DMS79 treated with DMSO at 0.1 percent for 48 hours (cell line): ENCODE measurements at places on chromosomes 1 and 21.

- no peak for DNase-seq
Measured at GRCh38 chr1:22566161-22566560, 2.9 kb downstream of the EPHA8 start.

DNA sequence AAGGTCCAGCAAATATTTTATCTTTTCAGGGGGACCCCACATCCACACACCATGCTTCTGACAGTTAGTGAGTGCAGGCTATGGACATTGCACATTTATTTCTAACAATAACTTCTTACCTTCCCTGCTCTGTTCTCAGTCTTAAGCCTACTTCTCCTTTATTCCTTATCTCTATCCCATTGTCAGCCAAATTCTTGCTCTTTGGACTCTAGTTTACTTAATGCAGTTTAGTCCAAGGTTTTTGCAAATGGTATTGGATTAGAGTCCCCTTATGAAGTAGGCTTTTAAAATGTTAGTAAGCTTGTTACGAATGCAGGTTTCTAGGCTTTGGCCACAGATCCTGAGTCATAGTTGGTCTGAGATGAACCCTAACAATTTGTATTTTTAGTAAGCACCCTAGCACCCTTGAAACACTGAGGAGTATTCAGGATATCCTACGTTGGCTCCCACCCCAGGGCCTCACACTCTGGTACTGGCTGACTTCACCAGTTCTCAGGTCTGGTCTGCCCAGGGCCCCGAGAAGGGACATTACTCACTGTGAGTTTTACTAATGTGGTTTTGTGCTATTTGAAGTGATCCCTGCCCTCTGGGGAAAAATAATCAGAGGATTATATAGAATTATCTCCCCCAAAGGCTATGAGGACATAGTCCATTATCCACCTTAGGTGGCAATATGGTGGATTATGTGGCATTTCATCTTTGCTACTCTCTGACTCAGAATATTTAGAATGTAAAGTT is 239.5 kb downstream of the TGFB2 start:
- DNase-seq, result no peak

DNA sequence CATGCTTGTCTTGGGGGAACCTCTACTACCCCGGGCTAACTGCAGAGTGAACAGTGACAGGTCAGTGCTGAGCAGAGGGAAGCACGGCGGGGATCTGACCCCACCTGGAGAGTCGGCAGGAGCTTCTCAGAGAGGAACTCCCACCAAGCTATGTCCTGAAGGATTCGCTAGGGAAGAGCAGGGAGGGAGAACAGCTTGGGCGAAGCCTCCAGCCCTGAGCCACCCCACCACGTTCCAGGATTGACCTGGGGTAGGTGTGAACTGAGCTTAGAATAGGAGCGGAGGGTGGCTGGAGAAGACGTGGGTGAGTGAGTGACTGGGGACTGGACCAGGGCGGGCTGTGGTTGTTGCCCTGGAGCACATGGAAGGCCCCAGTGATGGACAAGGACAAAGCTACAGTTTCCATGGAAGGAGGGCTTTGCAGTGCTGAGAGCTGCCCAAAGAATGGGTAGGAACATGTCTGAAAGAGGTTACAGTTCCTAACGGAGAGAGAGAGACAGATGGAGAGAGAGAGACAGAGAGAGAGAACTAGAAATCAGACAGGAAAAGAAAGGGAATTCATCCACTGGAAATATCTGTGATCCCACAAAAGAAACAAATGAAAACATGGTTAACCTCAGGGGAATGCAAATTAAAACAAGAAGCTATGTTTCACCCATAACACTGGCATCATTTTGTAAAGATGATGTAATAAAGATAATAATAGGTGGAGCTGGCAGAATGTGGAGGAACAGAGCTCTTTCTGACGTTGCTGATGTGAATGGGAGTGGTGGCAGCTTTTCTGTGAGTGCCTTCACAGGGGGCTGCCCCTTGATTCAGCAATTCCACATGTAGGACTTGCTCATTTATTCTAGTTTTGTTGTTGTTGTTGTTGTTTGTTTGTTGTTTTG is 17.2 kb downstream of the BSND start:
- no peak for DNase-seq

DNA sequence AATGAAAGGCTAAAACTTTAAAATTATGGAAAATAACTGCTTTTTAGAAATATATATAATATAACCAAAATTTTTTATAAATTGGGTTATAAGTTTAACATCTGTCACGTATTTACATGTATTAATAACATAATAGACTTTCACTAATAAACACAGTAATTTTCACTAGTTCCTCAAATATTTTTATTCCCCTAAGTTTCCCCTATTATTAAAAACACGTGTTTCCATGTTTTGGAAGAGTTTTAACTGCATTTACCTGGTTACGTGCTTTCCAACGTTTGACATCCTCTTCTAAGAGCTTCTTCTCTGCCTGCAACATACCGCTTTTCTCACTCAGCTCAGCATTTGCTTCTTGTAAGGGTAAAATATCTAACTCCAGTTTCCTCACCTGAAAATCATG is 34.3 kb downstream of the TPR start:
- DNase-seq, result no peak

- no peak for DNase-seq
Measured at GRCh38 chr1:200267458-200267857, 142.4 kb downstream of the ZNF281 start.

GRCh38 chr1:223714849-223715603 is 2.7 kb downstream of the CAPN2 start:
- no peak for DNase-seq

- DNase-seq, result no peak
Measured at GRCh38 chr1:36531833-36532232, 49.1 kb upstream of the CSF3R start.

GRCh38 chr1:200037501-200037900 is 10.0 kb downstream of the NR5A2 start:
- DNase-seq, result no peak

GRCh38 chr1:154624746-154625643 is 17.0 kb upstream of the ADAR start:
- DNase-seq, result no peak

DNA sequence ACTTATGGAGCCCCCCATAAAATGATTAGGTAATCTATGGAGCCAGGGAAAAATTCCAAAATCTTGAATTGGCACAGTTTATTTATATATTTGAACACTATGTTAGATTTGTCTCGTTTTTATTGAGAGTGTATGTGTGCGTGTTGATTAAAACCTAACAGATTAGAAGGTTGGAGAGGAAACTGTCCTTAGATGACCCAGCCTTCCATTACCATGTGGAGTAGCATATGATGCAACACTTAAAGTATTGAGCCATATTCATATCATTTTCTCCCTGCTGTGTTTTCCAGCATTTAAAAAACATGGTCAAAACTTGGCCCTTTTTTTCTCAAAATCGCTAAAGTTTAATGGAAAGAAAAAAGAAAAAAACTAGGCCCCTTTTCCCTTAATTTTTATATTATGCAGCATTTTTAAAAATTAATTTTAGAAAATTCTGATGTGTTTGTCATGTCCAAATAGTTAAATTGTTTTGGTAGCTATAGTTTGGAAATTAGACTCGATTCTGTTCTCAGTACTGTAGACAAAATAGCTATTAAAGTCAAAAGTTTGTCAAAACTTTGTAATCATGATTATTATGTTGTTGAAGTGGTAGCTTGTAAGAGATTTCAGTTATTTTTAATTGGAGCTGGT is 2.3 kb downstream of the LRRC8D start:
- no peak for DNase-seq

DNA sequence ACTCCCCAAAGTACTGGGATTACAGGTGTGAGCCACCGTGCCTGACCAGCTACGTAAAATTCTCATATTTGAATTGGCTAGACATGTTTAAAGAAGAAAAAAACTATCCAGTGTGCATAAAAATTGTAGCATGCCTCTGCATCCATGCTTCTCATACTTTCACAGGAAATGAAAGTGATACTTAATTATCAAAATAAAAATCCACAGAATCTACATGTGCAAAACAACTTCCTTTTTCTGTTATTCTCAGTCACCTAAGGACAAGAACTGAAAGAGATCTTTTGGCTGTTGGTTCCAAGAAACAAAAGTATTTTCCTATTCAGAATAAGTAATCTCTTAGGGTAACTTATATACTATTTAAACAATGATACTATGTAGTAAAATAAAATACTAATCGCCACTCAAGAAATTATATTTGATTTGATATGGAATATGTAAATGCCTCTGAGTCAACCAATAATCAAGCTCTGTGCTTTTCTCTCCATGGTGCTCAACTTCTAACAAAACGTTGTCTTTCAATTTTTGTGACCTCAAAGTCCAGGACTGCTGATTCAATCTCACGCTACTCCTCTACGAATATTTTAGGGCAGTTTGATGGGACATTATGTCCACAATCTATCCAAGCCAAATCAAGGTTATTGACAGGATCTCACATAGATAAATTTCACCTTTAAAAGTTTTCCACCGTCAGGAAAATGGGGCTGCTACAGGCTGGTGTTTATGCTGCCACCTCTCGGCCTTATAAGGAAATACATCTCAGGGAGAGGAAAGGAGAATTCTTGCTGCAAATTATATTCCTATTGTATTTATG is 102.7 kb downstream of the ZNF281 start:
- peak; percentile 7 for DNase-seq

DNA sequence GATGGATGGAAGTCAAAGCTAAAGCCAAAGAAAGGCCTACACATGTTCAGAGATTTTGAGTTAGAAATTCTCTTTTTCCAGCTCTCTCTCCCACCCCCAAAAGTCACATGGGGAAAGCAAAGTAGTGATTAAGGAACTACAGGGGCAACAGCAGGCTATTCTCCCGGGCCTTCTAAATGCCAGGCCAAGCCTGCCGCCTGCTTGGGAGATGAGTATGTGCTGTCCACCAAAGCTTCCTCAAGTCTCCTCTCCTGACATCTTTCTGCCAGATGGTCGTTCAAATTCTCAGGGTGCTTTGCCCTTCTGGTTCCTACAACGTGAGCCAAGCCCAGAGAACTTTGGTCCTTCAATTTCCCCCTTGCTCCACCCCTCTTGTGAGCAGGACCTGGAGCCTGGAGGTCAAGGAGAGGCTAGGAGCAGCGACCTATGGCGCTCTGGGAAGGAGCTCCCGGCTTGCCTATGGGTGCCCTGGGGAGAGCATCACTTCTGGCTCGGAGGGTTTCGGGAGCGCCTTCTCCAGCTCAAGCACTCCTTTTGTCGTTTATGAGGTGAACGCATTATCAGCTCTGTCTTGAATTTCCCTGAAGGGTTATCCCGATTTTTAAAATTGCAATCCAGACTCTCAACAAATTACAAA is 4.4 kb upstream of the PRRX1 start:
- no peak for DNase-seq

DNA sequence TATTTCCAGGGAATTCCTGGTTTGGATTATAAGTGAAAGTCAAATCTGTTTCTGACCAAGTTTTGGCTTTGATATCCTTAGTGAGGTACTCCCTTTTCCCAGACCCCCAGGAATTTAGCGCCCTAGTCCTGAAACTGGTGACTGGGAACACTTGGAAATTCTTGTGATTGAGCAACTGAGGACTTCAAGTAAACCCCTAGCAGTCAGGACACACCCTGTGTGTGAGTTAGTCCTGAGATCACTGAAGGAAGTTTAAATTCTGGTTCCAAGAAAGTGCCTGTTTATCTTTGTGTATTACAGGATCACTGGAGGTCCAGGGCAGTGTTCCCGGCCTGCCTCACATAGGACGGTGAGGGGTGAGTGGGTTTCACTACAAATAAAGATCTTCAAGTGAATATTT is 95.1 kb upstream of the F3 start:
- no peak for DNase-seq

DNA sequence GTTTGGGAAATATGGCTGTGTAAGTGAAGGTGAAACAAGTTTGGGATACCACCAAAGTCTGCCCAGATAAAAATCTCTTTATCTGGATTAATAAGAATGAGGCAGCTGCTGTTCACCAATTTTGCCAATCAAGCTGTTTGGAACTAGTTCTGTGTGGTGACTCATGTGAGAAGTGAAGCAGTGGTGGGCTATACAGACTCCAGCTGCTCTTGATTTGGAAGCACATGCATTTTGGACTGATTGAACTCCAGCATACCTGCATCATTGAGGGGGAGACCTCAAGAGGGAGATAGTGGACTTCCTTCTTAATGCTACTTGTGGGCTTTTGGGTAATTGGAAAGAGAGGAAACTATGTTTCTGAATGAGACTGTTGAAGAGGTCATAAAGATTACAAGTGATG is 99.2 kb upstream of the B3GALT2 start:
- no peak for DNase-seq

DNA sequence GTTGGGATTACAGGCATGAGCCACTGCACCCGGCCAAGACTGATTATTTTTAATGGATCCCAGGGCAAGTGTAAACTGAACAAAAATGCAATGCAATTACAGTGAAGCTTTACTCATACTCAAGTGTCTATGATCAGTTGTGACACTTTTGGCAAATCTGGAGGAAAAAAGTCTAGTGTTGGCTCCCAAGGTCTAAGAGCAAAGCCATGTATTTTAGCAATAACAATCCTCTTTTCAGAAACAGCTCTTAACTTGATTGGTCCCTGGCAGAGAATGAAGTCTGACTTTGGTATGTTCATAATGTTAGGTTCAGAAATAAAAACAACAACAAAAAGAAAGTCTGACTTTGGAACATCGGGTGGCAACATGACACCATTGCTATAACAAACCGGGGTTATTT is 40.2 kb upstream of the C1orf53 start:
- DNase-seq, result no peak

DNA sequence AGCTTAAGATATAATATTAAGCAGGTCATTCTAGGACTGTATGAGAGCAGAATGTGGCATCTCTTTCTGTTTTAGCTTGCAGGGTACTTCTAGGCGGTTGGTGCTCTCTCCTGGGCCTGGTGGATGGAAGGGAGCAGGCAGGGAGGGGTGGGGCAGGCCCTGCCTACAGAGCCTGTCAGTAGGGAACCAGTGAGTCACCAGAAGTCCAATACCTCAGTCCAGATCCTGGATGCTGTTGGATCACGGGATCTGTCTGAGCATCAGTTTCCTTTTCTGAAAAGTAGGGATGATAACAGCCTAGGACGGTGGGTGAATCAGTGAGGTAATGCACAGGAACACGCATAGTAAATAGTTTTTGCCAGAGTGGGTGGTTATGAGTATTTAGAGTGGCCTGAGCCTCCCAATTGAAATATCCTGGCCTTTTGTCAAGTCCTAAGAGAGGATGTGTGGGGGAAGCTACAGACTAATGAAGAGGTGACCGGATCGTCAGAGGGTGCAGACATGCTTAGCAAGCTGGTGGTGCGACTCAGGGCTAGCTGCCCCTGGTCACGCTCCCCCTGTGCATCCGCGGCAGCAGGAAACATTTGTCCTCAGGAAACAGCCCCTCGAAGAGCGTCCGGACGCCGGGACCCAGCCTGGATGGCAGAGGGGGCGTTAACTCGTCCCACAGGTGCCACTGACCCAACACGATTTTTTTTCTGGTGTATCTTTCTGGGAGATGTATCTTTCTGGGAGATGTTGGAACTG is 23.9 kb downstream of the NAV1 start:
- no peak for DNase-seq

DNA sequence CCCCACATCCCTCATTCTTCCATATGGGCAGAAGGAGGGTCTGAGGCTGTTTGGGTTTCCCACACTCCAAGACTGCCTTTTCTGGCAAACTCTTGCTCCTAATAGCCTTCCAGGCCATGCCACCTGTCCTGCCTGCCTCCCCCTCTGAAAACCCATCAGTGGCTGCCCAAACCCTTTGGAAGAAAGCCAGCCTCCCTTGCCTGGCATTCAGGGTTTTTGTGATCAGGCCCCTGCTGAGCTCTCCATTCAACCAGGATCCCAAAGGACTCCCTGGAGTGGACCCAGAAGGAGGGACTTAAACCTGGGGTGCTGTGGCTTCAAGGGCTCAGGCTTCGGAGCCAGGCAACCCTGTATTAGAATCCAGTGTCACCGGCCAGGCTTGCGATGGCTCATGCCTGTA is 4.2 kb upstream of the GUCA2A start:
- peak; percentile 42 for DNase-seq

- no peak for DNase-seq
Measured at GRCh38 chr21:41481191-41481590, 26.8 kb downstream of the TMPRSS2 start.
